Stimulated activated CD8-positive, alpha-beta memory T cell treated with anti-CD3 and anti-CD28 coated beads, Interleukin-12 subunit alpha, Interleukin-12 subunit beta, amount 100 ng/mL, for 4 hours (primary cell): ENCODE measurements at places on chromosomes 4 and X.

DNA sequence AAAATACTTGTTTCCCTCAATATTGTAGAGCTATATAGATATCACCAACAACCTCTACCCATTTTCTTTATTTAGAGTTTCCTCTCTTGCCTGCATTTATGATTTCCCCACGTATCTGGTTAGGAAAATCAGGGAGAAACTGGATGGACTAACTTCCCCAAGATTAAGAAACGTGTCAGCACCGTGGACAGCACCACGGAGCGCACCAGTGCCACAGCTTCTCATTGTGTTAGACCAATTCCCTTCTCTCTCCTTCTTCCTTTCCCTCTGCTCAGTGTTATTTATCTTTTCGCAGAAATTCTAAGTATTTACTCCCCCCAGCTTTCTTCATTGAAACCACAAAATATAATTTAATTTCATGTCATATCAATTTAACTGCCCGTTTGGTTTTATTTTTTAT lies 568.6 kb upstream of the BOD1L1 start:
- no peak for DNase-seq

DNA sequence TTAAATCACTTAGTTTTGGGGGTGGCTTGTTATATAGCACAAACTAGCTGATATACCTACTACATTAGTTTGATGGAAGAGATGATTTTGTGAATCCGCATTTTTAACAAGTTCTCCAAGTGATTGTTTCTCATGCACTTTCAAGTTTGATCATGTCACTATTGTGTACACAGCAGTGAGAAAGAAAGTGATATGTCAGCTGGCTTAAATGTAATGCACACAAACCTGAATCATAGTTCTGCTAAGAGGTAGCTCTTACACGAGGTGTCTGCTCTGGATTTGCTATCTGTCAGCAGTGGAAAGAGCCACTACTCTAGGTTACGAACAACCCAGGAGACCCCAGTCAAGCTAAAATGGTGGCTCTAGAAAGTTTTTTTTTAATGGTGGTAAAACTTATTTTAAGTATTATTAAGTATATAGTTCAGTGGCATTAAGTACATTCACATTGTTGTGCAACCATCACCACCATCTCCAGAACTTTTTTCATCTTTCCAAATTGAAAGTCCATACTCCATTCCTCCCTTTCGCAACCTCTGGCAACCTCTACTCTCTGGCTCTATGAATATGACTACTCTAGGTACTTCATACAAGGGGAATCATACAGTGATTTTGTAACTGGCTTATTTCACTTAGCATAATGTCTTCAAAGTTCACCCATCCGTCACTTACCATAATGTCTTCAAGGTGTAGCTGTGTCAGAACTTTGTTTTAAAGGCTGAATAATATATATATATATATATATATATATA lies 147.3 kb downstream of the HS6ST2 start:
- no peak for DNase-seq

- DNase-seq = no peak
Measured at GRCh38 chr4:159267869-159268285, 165.0 kb downstream of the RAPGEF2 start.

DNA sequence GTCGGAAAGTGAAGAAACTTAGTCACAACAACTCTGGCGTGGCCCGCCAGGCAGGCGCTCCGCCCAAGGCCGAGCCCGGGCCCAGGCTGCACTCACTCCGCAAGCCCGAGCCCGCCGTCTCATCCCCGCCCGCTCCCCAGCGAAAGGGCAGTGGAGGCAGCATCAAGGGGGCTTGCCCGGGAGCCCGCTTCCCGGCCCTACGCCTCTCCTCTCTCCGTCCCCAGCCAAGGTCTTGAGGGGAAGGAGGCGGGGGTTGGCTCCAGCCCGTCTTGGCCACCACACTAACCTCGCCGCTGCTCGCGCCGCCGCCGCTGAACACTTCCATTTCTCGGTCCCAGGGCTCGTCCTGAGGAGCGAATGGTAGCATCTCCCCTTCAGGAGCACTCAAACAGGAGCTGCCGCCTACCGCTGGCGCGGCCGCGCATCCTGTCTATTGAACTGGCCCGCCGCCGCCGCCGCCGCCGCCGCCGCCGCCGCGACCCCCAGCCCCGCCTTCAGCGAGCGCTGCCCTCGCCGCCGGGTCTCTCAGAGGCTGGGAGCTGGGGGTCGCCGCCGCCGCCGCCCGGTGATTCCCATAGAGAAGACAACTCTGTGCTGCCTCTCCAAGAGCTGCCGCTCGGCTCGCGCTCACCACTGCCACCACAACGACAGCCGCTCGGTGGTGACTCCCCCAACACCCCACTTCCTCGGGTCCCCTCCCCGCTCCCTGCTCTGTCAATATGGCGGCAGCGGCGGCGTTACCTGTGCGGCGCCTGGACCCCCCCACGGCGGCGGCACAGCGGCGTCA lies at the start of gene RPS6KA6:
TSS of gene RPS6KA6 (minus strand) at position 667 of the 787 bp plus-strand sequence. CDS start at position 367, 300 bp downstream.
- DNase-seq = peak; percentile 1

GRCh38 chr4:112120021-112120420 lies 25.2 kb upstream of the FAM241A start:
- DNase-seq = no peak

DNA sequence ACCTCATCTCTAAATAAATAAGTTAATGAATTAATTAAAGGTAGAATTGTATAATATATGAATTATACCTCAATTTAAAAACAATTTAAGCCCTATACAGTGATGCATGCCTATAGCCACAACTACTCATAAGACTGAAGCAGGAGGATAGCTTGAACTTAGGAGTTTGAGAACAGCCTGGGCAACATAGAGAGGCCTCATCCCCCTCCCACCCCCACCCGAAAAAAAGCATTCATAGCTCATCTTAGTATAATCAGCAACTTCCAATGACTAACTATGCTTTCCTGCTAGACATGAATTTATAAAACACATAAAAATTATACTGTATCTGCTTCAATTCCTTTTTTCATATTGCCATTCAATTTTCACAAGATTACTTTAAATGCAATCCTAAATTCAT lies 1.6 kb downstream of the LRBA start:
- no peak for DNase-seq

DNA sequence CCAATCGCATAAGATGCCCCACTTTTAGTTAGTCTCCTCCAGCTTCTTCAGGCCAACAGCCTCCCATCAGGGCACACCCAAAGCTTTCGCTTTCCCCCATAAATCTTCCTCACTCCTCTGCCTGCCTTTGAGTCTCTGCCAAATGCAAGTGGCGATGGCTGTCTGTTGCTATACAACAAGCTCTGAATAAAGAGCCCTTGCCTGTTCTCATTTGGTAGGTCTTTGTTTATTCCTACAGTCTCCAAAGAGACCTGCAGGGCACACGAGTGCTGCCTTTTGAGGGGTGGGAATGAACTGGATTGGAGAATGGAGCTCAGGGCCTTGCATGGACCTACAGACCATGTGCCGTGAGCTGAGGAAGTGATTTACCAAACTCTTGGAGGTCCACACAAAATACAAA lies 52.2 kb upstream of the SOD3 start:
- DNase-seq = no peak

- no peak for DNase-seq
Measured at GRCh38 chrX:71504346-71504745, 28.6 kb upstream of the OGT start.

GRCh38 chrX:136616987-136617685 lies 30.8 kb upstream of the CD40LG start:
- no peak for DNase-seq

DNA sequence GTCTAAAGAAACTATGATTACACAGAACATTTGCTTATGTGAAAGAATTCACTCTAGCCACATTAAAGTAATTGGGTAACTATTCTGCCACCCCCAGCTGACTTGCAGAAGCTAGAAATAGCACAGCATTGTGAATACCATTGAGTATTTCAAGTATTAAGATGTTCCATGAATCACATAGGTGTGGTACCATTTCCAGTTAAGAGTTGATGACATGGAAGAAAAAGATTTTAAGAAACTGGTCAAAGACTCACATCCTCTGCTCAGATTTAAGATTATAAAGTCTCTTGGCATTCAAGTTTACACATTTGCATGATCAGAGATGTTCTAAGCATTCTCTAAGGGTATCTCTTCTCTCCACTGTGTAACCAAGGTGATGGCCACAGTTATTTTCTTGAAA lies 287.5 kb downstream of the CAMK2D start:
- no peak for DNase-seq

GRCh38 chr4:138898282-138898681 lies 117.3 kb upstream of the NOCT start:
- DNase-seq = no peak

DNA sequence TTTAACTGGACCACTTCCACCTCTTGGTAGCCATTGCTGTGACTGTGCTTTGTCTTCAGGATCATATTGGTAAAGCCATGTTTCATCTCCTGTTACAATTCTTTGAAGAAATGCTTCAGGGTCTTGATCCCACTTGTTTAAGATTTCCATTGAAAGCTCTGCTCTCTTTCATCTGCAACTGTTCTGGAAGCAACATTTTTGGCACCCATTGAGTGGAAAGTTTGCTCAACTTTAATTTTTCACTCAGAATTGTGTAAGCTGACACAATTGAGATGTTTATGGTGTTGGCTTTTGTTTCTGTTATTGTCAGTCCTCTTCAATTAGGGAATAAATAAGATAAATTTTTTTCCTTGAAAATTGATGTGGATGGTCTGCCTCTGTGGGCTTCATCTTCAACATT lies 237.4 kb downstream of the MAPK10 start:
- no peak for DNase-seq

DNA sequence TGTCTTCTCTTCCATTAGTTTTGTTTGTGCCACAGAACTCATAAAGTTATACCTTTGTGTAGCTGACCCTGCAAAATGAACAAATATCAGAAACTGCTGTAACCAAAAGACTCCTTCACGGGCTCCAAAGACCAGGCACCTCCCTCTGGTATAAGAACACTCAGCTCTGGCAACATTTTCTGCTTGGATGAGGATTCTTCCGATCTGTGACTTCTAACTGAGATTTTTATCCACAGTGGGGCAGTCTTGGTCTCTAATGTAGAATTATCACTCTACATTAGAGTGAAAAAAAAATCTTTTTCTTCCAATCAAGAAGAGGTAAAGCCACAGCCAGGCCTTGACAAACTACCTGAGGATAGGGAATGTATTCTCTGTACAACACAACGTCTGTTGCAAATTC lies 38.5 kb upstream of the PRSS48 start:
- DNase-seq = no peak

DNA sequence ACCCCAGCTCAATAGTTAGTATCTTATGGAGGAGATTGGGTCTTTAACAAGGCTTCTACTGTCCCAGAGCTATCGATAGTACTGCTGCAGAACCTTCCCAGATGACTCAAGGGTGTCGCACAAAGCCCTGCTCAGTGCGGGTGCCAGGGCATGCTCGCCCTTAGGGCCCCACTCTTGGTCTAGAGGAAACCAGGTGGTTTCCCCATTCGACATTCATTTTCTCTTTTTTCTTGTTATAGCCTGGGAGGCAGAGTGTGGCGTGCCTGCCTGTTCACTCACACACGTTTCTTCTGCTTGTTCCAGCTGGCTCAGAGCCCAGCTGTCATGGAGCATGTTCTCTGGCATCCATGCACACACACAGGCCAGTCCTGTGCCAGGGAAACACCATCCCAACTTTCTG lies 144.5 kb downstream of the SMIM20 start:
- no peak for DNase-seq

DNA sequence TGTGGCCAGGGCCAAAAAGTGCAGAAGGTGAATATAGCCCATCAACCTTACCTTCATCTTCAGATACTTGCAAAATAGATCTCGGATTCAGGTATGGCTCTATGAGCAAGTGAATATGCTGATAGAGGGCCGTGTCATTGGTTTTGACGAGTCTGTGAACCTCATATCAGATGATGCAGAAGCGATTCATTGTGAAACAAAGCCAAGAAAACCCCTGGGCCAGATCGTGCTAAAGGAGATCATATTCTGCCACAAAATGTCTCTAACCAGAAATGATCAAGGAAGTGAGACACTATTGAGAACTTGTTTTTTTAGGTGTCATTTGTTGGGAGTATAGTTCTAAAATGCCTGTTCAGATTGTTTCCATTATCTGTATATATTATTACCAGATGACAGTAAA lies 48.3 kb downstream of the PDK3 start:
- no peak for DNase-seq

DNA sequence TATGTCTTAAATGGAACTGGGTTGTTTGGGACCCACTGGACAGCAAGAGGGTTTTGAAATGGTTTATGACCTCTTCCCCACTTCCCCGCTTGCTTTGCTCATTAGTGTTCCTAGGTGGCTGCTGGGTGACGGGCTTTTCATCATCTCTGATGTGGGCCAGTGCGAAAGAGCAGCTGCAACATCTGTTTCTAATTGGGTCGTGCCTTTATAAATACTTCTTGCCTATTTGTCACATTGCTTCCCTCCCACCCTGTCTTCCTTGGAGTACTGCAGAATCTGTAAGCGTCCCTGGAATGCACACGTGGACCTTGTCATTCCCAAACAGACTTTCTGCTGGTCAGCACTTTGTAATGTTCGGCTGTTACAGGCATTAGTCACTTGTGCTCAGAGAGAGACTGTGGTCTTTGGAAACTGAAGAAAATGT lies 35.2 kb downstream of the SEPTIN11 start:
- DNase-seq = no peak

DNA sequence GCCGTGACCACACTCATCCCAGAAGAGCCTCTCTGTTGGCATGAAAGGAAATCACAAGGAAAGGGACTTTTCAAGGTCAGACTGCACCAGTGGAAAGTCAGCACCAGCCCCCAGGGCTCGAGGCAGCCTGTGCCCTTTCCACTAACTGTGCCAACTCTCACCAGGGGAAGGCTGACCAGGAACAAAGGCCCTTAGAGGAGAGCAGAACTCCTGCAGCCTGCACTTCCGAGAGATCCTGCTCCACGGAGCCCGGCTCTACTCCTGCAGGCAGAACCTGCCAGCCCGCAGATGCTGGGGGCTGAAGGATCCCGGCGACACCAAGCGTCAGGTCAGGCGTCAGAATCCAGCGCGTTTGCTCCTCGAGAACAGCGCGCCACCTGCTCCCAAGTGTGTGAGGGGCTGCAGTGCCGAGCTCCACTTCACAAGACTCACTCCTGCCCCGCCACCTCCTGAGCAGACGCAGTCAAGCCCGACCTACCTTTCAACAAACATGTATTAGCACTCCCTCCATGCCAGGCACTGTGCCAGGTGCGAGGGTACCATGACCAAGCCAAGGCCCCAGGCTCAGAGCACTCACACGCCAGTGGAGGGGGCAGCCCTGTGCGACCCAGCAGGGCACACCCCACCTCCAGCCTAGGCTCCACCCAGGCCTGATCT lies 13.6 kb upstream of the HELT start:
- no peak for DNase-seq
